Activated CD8-positive, alpha-beta memory T cell treated with anti-CD3 and anti-CD28 coated beads for 4 hours (primary cell): ENCODE measurements at places on chromosomes 5 and 9.

DNA sequence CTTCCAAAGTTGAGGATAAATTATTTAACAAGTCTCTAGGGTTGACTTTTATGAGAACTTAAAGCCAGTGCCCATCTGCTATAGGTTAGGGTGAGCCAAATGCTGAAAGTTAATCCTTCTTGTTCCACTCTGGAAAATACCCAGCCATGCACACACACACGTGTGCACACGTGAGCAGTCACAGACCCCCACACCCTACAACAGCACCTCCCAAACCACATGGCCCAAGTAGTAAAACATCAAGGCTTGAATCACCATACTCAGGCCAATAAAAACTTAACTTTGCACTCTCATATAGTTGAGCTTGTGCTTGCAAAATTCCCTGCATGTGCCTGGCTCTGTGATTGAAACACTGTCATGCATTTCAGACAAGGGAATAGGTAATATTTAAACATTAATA, 467.6 kb downstream of the ARHGEF28 start:
- no peak for DNase-seq

- no peak for DNase-seq
These were observed 9.1 kb downstream of the ANKDD1B start for GRCh38 chr5:75620184-75620959.

- no peak for DNase-seq
These were observed 175.3 kb upstream of the BRINP1 start for GRCh38 chr9:119544492-119544891.

DNA sequence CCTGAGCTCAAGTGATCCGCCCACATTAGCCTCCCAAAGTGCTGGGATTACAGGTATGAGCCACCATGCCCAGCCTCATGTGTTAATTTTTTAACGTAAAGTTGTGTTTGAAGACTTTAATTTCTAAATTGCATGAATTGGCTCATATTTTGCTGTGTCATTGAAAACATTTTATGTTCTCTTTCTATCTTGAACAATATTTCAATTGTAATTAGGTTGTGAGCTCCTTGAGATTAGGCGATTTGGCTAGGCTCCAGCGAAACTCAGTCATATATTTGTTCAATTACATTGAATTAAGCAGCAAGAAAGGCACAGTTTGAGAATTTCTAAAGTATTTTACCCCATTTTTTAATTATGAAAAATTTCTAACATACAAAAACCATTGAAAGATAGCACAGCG, 34.0 kb downstream of the GAPVD1 start:
- no peak for DNase-seq

- no peak for DNase-seq
These were observed 62.7 kb upstream of the NR5A1 start for GRCh38 chr9:124569942-124570341.

- DNase-seq: no peak
These were observed 82.3 kb upstream of the FREM1 start for GRCh38 chr9:14992516-14992915.

GRCh38 chr9:84748112-84748511, 78.6 kb downstream of the NTRK2 start:
- no peak for DNase-seq

- no peak for DNase-seq
These were observed 57.8 kb downstream of the NDUFAF2 start for GRCh38 chr5:61002611-61003355.

DNA sequence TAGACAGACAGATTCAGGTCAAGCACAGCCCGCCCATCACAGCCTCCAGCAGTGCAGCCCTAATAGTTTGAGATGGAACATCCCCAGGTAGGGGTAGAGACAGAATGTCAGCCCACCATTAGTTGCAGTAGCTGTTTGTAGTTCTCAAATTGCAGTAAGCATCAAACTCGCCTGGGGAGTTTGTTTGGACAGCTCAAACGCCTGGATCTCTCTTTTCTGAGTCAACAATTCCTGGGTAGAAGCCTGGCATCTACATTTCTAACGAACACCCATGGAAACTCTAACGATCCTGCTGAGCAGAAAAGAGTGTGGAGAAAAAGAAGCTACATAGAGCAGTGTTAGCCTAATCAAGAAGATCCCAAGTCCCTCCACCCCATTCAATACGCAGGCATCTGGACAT, 59.4 kb downstream of the ADAMTS16 start:
- no peak for DNase-seq

- DNase-seq: no peak
These were observed 2.0 kb downstream of the CXXC5 start for GRCh38 chr5:139650031-139650688.

DNA sequence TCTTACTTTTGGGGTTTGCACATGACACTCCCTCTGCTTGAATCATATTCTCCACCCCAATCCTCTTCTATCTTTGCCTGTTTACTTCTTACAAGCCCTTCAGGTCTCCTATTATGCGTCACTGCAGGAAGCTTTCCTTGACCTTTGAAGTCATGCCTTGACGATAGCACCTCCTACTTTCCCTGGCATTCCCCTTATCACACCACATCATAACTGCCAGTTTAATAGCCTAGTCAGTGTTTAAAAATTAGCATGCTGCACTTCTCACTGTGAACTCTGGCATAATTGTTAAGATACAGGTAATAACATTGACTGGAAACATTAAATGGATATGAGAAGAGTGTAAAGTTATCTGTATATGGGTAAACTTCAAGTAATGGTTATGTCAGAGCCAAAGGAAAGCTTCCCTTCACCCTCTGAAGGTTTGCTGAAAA, 37.1 kb upstream of the CEP120 start:
- no peak for DNase-seq

DNA sequence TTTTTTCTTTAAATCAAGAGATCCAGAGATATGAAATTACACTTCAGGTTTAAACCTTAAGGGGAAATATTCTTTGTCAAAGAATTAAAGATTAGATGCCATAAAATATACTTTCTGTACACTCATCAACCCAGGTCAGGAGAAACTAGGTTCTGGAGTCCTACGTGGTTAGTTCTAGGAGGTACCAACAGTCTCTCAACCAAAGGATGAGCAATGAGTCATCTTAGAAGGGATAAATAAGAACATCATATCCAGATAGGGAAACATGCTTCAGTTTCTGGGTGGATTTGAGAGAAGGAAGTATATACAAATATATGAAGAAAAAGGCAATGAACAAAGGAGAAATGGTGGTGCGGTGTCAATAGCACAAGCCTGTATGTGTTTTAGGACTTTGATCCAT, 98.2 kb downstream of the CSNK1G3 start:
- DNase-seq: no peak

DNA sequence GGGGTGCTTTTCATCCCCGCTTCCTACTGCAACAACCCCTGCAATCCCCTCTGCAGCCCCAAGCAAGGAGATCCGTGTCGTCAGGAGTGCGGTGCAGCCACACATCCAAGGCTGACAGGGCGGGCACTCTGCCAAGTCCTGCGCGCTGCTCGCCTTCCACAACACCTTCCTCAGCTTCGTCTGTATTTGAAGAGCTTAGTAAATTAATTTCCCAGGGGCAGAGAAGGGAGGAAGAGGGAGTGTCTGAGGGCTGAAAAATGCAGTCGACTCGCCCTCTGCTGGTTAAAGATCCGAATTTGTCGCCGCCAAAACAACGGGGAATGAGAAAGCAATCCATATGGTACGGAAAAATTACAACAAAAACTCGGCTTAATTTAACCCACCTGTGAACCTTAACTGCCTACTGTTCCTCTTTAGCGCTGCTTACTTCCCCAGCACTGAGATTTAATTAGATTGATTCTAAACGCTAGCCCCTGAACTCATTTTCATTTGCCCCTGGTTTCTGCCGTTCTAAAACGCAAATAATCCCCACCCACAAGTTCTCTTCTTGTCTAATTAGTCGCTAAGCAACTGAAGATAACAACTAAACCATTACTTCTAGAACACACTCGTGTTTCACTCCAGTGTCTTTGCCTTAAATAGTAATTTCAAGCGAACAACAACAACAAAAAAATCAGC, 10.9 kb upstream of the PCDHB1 start:
- DNase-seq: no peak

DNA sequence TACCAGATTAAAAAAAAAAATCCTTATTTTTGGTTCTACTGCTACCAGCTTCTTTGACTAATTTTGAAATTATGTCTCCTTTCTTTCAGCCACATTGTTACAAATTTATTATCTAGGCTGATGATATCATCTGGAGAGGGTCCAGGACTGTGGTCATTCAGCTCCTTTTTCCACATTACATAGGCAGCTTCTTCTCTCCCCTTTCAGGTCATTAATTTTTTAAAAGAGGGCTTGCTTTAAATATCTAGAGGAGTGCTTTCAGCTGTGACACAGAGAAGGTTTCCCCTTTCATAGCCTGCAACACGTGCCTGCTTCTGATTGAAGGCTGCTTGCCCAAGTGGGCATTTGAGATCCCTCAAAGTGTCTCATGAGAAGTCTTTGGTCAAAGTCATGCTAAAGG, 155.7 kb upstream of the PAPPA start:
- DNase-seq: no peak

GRCh38 chr5:56658972-56659371, 156.4 kb upstream of the MAP3K1 start:
- no peak for DNase-seq

DNA sequence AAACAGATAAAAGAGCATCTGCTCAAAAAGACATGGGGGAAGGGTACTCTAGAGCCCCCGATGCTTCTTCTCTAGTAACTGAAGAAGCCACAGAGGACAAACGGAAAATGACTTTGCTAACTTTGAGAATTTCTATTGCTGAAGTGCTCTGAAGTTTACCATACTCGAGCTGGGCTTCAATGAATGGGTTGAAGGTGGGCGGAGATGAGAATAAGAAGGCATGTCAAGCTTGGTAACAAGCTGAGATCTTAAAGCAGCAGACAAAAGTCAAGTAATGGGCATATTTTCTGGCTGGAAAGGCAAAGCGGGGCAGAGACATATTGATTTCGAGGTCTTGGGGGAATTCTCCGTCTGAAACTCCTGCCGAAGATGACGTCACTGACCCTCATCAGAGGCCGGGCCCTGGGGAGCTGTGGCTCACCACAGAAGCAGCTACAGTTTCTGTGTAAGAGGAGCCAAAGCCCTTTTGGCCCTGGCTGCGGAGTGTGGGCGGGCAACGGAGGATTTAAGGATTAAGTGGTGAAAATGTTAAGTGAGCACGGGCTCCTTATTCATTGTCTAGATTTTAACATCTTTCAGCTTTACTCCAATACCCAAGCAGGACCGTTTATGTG, 115.8 kb upstream of the SLIT3 start:
- DNase-seq: no peak

- DNase-seq: peak; percentile 23
These were observed at the start of the genes ITGA1 and PELO for GRCh38 chr5:52787600-52788504. ITGA1 (plus strand) TSS chr5:52787916; CDS start chr5:52788354, 438 bp downstream. PELO (plus strand) TSS chr5:52787916; CDS start chr5:52800395, 12,479 bp downstream.

DNA sequence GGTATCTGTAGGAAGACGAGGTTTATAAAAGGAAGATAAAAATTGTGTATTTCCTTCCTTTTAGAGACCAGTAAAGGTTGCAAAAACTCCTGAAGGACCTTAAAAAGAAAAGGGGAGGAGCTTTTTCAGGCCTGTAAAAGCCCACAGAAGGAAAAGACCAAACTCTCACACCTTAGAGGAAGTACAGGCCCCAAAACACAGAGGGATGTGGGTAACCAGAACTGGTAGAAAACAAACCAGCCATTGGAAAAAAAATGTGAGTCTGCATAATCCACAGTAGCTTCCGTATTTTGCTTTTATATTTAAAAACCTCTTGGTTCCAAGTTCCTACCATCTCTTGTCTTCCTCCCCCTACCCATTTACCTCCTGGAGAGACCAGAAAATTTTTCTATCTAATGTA, 8.5 kb downstream of the GIN1 start:
- DNase-seq: no peak

DNA sequence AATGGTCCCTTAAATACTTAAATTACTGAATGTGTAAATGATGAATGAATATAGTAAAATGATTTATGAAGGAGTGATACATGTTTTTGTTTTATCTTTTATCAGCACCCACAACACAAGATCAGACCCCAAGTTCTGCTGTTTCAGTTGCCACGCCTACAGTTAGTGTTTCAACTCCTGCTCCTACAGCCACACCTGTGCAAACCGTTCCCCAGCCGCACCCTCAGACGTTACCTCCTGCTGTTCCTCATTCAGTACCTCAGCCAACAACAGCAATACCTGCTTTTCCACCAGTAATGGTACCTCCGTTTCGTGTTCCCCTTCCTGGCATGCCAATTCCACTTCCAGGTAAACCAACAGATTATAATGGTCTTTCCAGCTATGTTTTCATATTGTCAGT, 16.3 kb downstream of the TCERG1 start:
- no peak for DNase-seq

GRCh38 chr5:139565411-139566305, 4.5 kb downstream of the UBE2D2 start:
- peak; percentile 15 for DNase-seq

DNA sequence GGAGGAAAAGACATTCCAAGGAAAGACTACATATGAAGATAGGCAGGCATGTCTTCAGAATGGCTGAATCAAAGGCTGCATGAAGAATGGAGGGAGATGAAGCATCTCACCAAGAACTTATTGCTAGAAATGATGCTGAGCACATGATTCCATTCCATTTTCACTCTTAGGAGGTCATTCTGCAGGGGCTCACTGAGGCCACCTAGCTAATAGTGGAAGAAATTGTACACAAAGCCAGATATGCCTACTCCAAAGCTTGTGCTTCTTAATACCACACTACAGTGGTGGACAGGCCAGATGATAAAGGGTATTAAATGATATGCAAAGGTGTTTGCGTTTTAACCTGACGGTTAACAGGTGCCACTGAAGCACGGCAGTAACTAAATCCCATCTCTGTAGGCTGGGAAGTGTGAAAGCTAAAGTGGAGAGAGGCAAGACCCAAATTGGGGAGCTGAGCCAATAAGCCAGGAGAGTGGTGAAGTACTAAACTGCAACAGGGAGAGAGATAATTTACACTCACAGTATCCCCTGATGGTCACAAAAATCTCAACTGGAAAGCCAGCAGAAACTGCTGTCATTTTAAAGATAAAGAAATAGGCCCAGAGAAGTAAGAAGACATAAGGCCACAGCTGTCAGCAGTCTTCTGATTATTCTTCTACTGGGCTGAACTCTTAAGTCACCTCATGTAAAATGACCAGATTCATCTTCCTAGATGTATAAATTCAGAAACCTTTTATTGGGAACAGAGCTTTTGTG, 14.6 kb downstream of the NDUFA8 start:
- no peak for DNase-seq

DNA sequence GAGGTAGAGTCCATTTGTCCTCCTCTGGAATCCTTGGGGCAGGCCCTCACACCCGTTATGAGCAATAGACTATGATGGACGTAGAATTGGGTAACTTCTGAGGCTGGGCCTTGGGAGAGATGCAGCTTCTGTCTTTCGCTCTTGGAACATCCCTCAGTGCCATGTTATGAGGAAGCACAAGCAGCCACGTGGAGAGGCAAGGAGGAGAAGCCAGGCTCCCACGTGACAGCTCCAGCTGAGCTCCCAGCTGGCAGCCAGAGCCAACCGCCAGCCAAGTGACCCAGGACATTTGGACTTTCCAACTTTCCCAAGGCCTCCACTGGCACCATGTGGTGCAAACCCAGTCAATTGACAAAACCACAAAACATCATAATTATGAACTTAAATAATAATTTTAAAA, 43.0 kb upstream of the BOD1 start:
- DNase-seq: no peak
